ENCODE measurements at places on chromosomes 16 and 17.

DNA sequence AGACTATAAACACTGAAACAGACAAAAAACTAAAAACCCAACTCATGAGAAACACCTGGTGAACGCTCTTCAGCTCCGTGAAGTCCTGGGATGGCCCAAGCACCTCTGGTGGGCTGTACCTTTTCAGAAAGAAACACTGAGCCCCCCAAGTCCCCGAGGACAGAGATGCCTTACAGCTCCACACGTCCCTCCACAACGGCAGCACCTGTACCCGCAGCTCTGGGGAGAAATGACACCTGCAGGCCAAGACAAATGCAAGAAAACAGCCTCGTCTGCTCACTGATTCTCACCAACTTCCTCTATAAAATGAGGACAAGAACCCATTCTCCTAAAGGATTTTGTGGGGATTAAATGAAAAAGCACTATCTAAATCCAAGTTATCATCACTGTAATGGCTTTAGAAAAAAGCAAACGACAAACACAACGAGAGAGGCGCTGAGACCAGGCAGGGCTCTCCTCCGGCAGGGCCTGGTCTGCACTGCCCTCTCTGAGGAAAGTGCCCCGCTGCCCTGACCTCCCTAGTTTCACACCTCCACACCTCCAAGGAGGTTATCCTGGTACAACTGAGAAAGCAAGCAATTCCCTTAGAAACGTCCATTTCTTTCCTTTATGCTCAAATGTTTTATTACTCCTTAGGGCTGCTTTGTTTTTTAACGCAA lies 114.9 kb downstream of the ZNF778 start:
- no peak for DNase-seq

DNA sequence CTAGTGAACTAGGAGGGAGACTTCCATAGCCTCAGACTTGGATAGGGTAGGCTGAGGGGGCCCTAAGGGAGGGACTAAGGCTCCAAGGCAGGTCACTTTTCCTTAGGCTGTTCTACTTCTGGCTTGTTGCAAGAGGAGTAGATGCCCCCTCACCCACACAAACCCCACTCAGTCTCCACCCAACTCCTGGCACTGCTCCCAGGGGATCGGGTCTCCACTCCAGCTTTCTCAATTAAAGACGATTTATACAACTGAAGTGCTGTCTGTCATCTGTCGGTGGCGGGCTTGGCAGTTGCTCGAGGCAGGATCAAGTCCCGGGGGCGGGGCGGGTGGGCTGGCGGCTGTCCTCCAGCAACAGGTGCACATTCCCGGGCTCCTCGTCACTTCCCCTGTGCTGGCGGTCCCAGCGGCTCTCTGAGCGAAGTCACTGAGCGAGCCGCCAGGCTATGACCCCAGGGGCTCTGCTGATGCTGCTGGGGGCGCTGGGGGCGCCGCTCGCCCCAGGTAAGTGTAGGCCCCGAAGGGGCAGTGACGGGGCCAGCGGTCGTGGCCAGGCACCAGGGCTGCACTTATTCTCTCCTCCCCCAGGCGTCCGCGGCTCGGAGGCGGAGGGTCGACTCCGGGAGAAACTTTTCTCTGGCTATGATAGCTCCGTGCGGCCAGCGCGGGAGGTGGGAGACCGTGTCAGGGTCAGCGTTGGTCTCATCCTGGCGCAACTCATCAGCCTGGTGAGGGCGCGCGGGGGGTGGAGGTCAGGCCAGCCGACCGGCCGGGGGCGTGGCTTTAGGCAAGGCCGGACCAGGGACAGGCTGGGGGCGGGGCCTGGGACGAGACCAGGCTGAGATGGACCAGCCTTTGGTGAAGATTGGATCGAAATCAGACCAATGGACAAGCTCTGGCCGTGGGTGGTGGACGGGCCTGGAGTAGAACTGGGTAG lies at the start of gene CHRNB1:
Gene CHRNB1 (plus strand): TSS at position 380 of the 937 bp plus-strand sequence. CDS start 67 bp downstream, at position 447.
- peak; percentile 60 for DNase-seq

DNA sequence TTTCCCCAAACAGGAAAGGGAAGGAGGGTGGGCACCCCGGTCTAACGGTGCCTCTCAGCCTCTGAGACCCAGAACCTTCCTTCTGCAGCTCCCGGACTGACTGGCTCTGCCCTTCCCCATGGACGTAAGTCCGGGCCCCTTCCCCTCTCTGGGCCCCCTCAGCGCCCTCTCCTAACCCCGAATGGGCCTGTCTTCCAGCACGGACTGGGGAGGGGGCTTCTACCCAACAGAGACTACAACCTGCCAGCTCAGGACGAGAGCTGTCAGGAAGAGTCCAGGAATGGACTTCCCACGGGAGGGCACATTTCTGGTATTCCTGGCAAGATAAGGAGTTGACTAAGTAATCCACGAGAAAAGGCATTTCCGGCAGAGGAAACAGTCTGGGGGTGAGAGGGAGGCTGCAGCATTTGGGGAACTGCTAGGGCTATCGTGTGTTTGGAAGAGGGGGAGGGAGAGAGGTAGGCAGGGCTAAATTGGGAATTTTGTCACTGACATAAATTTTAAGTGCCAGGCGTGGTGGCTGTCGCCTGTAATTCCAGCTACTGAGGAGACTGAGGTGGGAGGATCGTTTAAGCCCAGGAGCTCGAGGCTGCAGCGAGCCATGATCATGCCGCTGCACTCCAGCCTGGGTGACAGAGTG lies 12.1 kb upstream of the ALDOA start:
- no peak for DNase-seq

DNA sequence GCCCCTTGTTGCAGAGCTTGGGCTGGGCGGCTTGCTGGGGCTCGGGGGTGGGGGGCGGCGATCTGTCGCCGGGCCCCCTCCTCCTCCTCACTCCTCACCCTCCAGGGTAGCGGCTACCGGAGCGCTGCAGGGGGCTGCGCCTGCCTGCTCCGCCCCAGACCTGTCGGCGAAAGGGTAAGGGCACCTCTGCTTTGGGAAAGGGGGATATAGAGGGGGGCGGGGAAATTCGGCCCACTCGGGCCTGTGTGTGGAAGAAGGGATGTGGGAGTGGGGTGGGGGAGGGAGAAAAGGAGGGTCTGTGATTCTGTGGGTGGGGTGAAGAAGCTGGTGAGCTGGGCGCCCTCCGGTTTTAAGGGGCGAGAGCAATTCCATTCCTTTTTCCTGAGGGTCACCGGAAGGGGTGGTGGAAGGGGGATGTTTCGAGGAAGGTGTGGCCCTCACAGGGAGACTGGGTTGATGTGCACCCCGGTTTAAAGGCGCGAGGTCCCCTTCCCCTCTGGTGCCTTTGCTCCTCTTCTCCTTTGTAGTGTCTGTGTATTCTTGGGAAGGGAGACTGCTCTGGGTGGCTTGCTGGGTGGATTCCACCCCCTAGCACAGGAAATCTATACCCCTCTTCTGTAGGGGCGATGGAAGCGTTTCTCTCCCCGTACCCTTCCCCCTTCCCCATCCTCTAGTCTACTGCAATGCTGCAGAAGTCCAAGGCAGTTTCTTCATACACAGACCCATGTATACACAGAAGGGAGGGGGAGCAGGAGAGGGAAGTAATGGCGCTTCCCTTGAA lies 878 bp downstream of the TAOK1 start:
- peak; percentile 71 for DNase-seq

- DNase-seq: no peak
Observed at GRCh38 chr17:71741836-71742235, 379.0 kb upstream of the SOX9 start.

DNA sequence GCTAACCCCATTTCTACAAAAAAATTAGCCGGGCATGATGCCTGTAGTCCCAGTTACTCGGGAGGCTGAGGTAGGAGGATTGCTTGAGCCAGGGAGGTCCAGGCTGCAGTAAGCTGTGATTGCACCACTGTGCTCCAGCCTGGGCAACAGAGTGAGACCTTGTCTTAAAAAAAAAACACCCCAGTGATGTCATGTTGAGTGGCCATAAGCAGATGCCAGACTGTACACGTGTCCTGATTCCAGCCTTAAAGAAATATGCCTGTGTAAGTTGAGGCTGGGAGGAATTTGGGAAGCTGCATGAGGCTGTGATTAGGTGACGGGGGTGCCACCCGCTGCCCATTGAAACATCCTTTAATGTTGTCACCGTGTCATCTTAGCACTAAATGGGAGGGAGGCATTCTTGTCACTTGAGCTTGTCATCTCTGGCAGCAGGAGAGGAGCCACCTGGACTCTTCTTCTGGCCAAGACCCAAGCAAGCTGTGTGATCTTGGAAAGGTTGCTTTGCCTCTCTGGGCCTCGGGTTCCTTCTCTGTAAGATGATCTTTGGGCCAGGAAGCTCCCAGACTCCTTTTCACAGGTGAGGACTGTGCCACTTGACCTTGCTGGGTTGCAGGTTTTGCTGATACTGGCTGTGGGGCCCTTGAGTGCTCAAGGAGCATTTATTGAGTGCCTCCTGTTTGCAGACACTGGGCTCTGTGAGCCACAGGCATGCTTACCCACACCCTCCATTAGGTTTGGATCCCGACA lies 98.3 kb upstream of the CIBAR2 start:
- DNase-seq: no peak

GRCh38 chr16:46629331-46630219 lies 8.4 kb upstream of the SHCBP1 start:
- DNase-seq: peak; percentile 42

GRCh38 chr17:51142597-51142996 lies 10.8 kb upstream of the NME1 start:
- DNase-seq: no peak

DNA sequence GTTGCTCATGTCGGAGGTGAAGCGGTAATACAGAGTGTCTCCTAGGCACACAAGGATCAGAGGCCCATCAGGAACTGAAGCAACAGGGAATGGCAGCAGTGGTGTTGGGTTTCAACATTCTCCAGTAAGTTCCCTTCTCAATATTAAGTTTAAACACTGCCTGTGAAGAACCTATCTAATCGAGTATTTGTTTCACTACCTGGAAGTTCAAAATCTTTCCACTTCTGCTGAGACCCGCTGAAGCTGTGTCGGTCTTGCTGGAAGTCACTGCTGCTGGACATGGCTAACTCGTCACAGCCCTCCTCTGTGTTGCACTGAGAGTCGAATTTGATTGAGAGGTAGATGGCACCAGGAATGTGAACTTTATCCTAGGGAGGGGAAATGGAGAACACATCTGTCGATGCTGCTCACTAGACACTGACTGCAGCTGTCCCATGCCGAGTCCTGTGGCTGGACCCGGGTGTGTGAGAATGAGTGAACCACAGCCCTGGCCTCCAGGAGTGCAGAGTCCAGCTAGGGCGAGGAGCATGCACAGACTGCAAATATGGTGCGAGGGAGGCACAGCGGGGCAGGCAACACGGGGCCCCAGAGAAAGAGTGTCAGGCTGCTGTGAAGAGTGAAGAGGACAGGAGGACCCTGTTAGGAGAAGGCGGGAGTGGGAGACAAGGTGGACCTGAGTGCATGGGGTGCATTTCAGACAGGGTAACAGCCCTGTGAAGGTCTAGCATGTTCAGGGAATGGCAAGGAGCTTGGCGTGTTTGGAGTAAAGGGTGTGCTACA lies 50.1 kb upstream of the ATP2A3 start:
- no peak for DNase-seq

DNA sequence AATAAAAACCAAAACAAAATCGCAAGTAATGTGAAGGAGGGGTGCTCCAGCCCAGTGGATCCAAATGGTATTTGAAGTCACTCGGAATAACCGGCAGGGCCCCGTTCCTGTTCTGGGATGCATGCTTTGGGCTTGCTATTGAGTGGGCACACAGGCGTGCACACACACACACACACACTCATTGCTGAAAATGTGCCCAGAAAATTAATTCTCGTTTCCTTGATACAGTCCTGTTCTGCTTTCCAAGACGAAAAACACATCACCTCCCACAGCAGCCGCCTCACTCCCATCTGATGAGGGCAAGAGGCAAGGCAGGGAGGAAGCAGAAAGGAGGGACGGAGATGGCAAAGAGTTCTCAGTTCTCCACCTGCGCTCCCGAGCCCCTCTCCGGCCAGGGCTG lies 62.2 kb upstream of the SDK2 start:
- DNase-seq: no peak

DNA sequence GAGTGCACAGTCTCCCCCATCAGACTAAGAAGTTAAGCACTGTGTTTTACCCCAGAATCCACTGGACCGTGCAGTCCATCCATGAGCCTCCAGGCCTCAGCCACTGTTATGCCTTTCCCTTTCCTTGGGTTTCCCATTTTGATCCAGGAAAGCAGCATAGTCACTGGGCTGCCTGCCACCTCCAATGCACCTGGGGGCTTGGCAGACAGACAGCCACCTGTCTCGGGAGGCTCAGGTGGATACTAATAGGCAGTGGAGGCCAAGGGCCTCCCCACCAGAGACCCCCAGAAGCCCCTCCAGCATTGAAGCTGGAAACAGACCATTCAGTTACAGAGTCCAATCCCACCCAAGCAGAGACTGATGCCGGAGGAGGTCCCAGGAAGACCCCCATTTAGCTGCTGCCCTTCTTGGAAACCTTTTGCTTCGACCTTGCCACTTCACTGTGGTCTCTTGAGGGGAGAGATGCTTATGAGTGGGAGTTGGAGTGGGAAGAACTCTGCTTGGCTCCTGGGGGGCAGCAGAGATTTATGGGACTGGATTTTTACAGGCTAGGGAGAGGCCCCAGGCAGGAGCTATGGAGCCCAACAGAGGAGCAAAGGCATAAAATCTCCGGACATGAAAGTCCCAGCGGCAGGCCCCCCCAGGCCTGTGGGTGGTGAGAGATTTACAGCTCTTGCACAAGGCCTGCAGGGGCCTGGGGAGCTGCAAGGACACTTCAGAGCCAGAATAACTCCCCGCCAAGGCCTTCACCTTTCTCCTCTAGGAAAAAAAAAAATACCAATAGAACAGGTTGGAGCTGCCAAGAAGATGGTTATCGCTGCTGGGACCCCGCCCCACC lies 12.2 kb upstream of the SP2 start:
- no peak for DNase-seq

DNA sequence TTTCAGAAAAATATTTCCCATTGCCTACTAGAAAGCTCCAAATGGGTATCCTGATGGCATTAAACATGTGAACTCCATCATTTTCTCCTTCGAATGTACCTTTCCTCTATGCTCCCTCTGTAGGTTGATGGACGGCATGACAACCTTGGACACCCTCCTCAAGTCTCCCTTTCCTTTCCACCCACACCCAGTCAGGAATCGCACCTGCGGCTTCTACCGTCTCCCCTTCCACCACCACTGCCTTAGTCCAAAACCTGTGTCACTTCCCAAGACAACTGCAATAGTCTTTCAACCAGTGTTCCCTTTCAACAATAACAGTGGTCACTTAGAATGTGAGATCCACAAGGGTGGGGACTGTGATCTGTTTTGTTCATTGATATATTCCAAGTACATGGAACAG lies 233.1 kb upstream of the AXIN2 start:
- DNase-seq: peak; percentile 51

- no peak for DNase-seq
Observed at GRCh38 chr17:82889496-82890338, 49.9 kb upstream of the ZNF750 start.

DNA sequence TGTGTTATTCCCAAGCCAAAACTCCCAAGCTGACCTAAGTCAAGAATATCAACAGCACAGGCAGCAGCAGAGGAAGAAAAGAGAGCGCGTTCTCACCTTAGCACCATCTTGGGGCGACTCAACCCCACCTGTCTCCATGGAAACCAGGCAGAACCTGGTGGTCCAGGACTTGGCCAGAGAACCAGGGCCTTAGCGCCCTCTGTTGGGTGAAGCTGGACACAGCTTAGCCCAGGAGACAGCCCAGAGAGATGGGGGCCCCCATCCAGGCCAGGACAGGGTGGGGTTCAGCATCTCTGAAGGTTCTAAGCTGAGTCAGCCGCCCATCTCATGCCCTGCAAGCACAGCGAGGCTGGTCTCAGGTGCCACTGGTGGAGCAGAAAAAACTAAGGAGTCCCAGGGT lies 60.1 kb upstream of the TMEM132E start:
- peak; percentile 43 for DNase-seq

GRCh38 chr17:57666201-57666870 lies 78.8 kb downstream of the CCDC182 start:
- DNase-seq: peak; percentile 59

- no peak for DNase-seq
Observed at GRCh38 chr16:51030516-51030915, 120.6 kb downstream of the SALL1 start.

GRCh38 chr17:63993368-63993985 lies 4.7 kb upstream of the PRR29 start:
- DNase-seq: no peak

Measured in hematopoietic multipotent progenitor cell treated with erythropoietin and hydrocortisone succinate and interleukin-3 and kit ligand, for 4 days (in vitro differentiated cells).